ENCODE measurements at places on chromosomes 2 and 18. TPM values are rescaled to one million over a fixed set of nuclear protein-coding genes. Genes with fewer than 3 reads are reported as not detected.

B3GNT2 gene
- 37.1 TPM for total RNA-seq

TGFA gene
- total RNA-seq = 5.9 TPM

NT5C1B gene
- total RNA-seq = not detected

AQP12A gene
- not detected for total RNA-seq

SKOR2 gene
- not detected for total RNA-seq

GALNT3 gene
- 0.11 TPM for total RNA-seq

SERPINB3 gene
- not detected for total RNA-seq

DES gene
- total RNA-seq = 0.18 TPM

SH2D6 gene
- 1.1 TPM for total RNA-seq

HOXD9 gene
- 1.8 TPM for total RNA-seq

ANTXR1 gene
- total RNA-seq = 144 TPM

CDCA7 gene
- 43.9 TPM for total RNA-seq

PPP1R1C gene
- total RNA-seq = 0.90 TPM

MAP3K20 gene
- 35.9 TPM for total RNA-seq

STAMBP gene
- total RNA-seq = 49.3 TPM

SPATA3 gene
- not detected for total RNA-seq

C2orf80 gene
- not detected for total RNA-seq

CFAP210 gene
- 0.18 TPM for total RNA-seq

DYNAP gene
- not detected for total RNA-seq

FIGN gene
- 1.3 TPM for total RNA-seq

CXCR1 gene
- total RNA-seq = not detected

UGT1A8 gene
- total RNA-seq = not detected

FRZB gene
- total RNA-seq = 0.06 TPM

SERPINB12 gene
- total RNA-seq = not detected

SDC1 gene
- total RNA-seq = 128 TPM

RNU2-63P gene
- not detected for total RNA-seq

FBXO48 gene
- total RNA-seq = 0.45 TPM

NCKAP5 gene
- total RNA-seq = 1.4 TPM

SPP2 gene
- not detected for total RNA-seq

VRK2 gene
- total RNA-seq = 32.9 TPM

SLC25A12 gene
- 13.9 TPM for total RNA-seq

CNDP1 gene
- not detected for total RNA-seq

SPHKAP gene
- 0.02 TPM for total RNA-seq

ECEL1 gene
- 0.20 TPM for total RNA-seq

LYG2 gene
- total RNA-seq = not detected

ELP2 gene
- total RNA-seq = 34.7 TPM

SERPINB11 gene
- total RNA-seq = not detected

SLC9A2 gene
- 3.4 TPM for total RNA-seq

TRIM54 gene
- total RNA-seq = 0.73 TPM

IL1R2 gene
- total RNA-seq = 0.63 TPM

RFTN2 gene
- not detected for total RNA-seq

TRIM43 gene
- total RNA-seq = not detected

RNF152 gene
- not detected for total RNA-seq

PGAP1 gene
- total RNA-seq = 1.7 TPM

NR4A2 gene
- total RNA-seq = 2.4 TPM

ALLC gene
- not detected for total RNA-seq

ONECUT2 gene
- total RNA-seq = 0.32 TPM

OTOS gene
- not detected for total RNA-seq

NAT8 gene
- not detected for total RNA-seq

CNGA3 gene
- total RNA-seq = not detected

DUSP28 gene
- 7.6 TPM for total RNA-seq

DLX2 gene
- total RNA-seq = 0.61 TPM
